Kidney (tissue), 22 donors: ENCODE measurements at places on chromosomes 7 and 10. TPM values are rescaled to one million over a fixed set of nuclear protein-coding genes. Genes with fewer than 3 reads are reported as not detected.

The PCLO gene
- total RNA-seq = 12.0 TPM

DNA sequence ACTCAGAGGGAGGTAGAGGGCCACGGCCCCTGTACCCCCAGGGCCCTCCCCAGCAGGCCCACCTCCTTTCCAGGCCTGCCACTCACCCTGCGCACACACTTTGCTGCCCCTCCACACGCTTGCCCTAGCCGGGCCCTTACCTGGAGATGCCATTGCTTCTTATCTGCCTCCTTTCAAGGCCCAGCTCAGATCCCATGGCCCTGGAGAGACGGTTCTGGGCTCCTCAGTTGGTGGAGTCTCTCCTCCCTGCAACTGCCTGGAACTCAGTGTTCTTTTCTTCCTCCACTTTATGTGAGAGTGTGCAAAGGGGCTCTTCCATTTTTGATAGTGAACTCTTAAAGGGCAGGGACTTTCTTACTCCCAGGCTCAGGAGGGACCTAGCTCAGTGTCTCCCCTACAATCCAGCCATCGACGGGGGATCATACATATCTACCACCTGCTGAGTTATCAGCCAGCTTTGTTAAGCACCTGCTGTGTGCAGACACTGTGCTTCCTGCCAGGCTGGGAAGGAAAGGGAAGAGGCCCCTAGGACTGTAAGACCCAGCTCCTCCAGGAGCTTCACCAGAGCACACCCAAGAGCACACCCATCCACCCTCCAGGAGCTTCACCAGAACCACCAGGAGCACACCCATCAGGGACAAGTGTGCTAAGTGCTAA, 89.3 kb upstream of the MACROH2A2 start:
- DNase-seq = no peak

DNA sequence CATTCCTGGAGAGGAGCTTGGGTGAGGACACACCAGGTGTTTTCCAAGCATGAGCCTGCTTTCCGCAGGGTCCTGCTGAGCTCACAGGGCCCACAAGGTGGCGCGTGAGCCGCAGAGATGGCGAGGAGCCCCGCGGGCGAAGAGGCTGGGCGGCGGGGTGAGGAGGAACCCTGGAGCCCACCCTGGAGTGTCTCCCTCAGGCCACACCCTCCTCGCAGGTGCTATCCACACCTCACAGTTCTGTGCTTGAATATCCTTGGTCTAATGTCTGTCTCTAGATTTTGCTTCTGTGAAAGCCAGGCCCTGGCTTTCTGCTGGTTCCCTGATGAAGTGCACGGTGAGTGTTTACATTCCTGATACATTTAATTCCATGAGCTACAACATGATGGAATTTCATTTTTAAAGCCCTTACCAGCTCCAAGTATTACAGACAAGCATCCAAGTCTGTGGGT, 433.6 kb downstream of the ACTR3B start:
- DNase-seq = peak; percentile 68

The CFAP43 gene
- 7.2 TPM for total RNA-seq

DNA sequence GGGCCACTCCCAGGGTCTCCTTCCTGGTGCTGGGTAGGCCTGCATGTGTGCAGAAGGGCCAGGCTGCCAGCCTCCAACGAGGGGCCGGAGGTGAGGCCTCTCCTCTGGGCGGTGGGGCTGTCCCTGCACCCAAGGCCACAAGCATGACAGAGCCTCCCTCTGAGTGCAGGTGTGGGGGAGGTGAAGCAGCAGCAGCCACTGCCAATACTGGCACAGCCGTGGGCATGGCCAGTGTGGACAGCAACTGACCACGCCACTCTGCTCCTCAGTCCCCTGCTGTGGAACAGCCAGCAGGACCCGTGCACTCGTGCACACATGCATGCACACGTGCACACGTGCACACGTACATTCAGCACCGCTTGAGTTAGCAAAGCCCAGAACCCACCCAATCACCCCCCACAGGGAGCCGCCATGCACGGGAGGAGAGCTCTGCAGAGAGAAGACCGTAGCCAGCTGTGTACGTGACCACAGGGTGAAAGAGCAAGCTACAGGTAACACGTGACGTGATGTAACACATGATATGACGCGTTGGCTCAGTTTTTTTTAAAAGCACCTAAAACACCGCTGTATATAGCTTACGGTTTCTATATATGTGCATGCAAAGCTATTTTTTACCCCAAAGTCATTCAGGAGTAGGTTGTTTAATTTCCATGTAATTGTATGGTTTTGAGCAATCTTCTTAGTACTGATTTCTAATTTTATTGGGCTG, 23.1 kb downstream of the PAPOLB start:
- no peak for DNase-seq

The PRKRIP1 gene
- total RNA-seq = 25.9 TPM

The CCDC136 gene
- total RNA-seq = 4.2 TPM

- no peak for DNase-seq
Measured at GRCh38 chr10:30984563-30985328, 46.9 kb downstream of the ZNF438 start.

The CARD11 gene
- total RNA-seq = 9.6 TPM

- DNase-seq = no peak
Measured at GRCh38 chr7:115078386-115078785, 156.5 kb downstream of the MDFIC start.

DNA sequence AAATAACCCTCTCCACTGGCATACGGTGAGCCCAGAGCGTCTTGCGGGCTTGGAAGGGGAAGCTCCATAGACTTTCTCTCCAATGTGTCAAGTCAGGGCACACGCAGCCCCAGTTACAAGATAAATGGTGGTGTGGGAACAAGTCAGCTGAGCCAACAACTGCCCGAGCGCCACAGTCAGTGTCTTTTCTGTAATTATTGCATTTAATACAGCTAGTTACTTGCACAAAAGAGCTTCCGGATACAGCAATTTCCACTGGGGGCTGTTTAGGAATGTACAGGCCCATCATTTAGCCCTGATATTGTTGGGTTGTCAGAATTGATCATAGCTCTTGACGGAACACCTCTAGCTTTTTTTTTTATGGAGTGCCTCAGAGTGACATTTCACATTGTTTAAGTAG, 193.5 kb upstream of the SP8 start:
- no peak for DNase-seq

The PVRIG gene
- 3.2 TPM for total RNA-seq

The ARHGAP21 gene
- total RNA-seq = 74.3 TPM

GRCh38 chr10:89007129-89007893, 16.7 kb downstream of the FAS start:
- no peak for DNase-seq

The MYH16 gene
- total RNA-seq = not detected

The SFTPA1 gene
- total RNA-seq = not detected

GRCh38 chr7:136139417-136139816, 162.3 kb upstream of the MTPN start:
- DNase-seq = peak; percentile 26

- no peak for DNase-seq
Measured at GRCh38 chr10:93435621-93436397, 46.3 kb downstream of the MYOF start.

DNA sequence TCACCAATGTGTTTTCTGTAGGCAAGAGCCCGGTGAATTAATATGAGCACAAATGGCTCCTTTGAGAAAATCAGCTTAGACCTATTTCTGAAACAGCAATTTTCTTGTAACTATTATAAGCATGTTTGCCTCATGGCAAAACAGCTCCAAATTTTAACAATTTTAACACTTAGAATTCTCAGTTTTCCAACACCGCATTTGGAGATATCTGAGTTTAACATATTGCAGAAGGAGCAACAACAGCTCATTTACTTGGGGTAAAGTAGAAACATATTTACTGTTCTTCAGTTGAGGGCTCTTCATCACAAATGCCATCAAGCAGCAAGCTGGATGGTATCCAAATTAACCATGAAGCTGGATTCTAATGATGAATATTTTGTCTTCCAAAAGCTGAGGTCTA, 134.0 kb upstream of the SLC26A5 start:
- DNase-seq = no peak

DNA sequence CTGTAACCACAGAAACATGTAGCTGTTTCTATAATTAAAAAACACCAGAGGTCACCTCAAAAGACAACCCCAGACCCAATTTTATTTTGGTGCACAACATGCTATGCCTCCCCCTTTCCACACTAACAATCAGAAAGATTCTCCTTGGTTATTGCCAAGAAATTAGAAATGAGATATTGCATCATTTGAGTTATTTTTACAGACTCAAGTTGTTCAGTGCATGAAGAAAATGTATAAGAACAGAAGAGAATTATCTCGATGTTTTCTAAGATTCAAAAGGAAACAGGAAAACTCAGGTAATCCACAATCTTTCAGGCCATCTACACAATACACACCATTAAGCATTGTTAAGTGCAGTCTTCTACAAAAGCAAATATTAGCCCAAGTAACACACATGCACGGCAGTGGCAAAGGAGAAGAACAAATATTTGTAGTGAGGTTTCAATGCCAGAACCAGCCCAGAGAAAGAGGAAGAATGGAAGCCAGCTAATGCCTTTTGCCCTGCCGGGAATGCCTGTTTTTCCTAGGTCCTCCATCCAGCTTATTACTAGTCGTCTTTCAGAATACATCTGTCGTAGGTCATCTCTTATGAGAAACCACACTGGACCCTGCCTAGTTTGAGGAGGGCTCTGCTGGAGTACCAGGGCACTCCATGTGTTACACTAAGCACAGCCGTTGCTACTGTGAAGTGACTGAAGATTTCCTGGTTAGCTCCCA, 67.6 kb upstream of the C1GALT1 start:
- no peak for DNase-seq

The UTF1 gene
- not detected for total RNA-seq

The FAM25A gene
- not detected for total RNA-seq

The RBP4 gene
- total RNA-seq = 77.4 TPM

- no peak for DNase-seq
Measured at GRCh38 chr10:4533621-4534020, 292.4 kb upstream of the AKR1E2 start.

GRCh38 chr10:61970182-61971002, 68.9 kb downstream of the ARID5B start:
- no peak for DNase-seq

GRCh38 chr10:101053516-101053915, 8.3 kb upstream of the KAZALD1 start:
- no peak for DNase-seq

DNA sequence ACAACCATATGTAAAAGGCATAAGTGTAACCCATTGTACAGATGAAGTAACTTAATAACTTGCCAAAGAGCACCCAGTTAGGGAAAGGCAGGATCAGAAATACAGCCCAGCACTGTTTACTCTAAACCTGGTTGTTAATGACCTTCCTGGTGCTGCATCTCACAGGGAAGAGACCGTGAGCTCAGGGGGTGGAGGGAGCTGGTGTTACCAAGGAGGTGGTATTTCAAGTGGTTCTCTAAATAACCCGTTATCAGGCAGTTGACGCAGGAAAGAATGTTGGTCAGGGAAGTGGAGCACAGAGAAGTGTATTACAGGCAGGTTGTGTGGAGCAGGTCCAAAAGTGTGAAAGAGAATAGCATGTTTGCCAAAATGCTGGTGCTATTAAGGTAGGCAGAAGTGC, 4.4 kb upstream of the ST7 start:
- no peak for DNase-seq

DNA sequence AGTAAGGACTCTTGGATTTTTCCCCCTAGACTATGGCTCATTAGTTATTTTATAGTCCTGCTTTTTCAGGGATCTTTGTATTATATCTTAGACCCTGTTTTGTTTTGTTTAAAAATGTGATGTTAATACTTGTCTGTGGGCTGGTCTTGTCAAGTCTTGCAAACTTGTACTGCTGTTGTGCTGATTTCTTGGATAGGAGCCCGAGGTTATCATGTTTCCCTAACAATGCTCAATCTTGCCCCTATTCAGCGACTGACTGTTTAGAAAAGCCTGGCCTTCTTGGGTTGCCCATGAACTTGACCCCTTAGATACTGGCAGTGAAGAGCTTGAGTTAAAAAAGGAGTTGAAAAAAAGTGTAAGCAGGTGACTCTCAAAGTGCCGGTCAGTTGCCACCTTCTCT, 115.7 kb downstream of the KIAA1217 start:
- no peak for DNase-seq

The GATA3 gene
- 23.5 TPM for total RNA-seq

The DYNC1I1 gene
- 2.6 TPM for total RNA-seq

GRCh38 chr7:20896996-20897395, 110.3 kb upstream of the SP8 start:
- DNase-seq = no peak

GRCh38 chr7:11726001-11726793, 105.8 kb downstream of the THSD7A start:
- no peak for DNase-seq

- peak; percentile 60 for DNase-seq
Measured at GRCh38 chr7:24665564-24666294, 91.5 kb downstream of the GSDME start.

- no peak for DNase-seq
Measured at GRCh38 chr10:69004821-69005220, 16.2 kb downstream of the KIFBP start.

The EGR2 gene
- total RNA-seq = 1.6 TPM

- no peak for DNase-seq
Measured at GRCh38 chr10:404346-404745, 269.1 kb downstream of the ZMYND11 start.

- DNase-seq = no peak
Measured at GRCh38 chr10:133173860-133174640, 14.0 kb downstream of the KNDC1 start.

The DENND2A gene
- total RNA-seq = 18.0 TPM

The RFC2 gene
- total RNA-seq = 21.1 TPM

The ADCK2 gene
- total RNA-seq = 18.7 TPM

GRCh38 chr7:25565949-25566348, 337.7 kb upstream of the NPVF start:
- peak; percentile 84 for DNase-seq

DNA sequence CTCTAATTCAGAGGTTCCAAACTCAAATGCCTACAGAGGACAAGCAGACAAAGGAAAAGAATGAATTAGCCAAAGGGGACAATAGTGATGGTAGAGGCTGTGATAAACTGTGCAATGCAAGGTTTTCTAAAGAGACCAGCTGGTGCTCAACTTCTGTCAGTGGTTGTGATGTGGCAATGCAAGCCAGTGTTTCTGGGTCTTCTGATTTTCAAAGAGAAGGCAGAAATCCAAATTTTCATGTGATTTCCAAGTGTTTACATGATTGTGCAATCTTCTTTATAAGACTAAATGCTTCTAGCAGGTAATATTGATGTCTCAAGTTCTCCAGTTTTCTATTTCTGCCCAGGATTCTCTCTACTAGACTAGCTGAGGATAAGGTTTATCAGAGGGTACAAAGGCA, 135.9 kb downstream of the PCDH15 start:
- DNase-seq = no peak

The TBXAS1 gene
- 33.6 TPM for total RNA-seq

DNA sequence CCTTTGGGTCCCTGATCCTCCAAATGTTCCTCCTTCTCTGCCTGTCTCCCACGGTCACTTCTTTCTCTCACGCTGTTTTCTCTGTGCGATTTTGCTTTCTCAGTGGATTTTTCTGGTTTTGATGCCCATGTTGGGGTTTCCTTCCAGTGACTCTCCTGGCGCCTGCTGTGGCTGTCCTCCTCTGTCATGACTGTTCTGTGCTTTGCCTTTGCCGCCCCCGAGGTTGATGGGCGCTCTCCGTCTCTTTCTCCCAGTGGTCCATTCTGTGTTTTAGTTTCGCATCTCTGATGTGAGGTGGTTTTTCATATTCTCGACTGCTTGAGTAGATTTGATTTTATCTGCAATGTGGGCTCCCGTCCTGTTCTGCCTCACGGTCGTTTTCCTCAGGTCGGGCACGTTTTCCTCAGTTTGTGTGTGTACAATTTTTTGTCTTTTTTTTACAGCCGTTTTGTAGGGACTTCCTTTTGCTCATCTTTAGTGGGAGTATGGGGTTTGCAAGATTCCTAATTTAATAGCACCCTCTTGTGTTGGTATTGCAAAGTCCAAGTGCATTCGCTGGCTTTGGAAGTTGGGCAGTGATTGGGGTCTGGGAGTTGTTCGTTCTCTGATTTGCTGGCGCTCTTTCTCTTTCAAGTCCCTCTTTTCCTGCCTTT, 100.0 kb downstream of the INPP5A start:
- DNase-seq = peak; percentile 47
